ENCODE measurements at places on chromosomes 7 and 10.

DNA sequence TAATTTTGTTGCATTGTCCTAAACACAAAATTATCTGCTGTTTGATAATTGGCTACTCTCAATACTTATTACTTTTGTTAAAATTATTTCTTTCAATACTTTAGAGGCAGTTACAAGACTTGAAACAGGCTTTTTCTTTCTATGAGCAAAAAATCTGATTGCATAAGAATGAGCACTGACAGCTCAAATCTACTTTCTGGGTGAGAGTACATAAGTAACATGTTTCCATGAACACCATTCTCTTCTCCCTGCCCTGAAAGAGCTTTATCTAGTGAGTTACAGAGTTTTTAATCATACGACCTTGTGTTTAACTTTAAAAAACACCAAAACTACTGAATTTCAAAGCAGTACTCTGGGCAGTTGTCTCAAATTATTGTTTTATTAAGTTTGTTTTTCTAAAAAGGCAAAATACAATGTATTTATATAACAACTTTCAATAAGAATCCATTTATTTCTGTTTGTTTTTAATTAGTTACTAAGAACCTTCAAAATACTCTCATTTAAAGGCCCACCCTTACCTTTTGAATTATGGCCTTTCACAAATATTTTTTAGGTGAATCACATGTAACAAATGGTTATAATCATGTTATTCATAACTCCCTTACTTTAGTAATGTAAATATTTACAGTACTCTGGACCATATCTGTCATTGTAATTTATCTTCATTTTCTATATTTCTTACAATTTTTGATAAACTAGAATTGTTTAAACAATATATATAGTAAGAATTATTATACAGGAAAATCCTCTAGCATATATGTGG lies 23.0 kb upstream of the TFAM start:
- no peak for DNase-seq

DNA sequence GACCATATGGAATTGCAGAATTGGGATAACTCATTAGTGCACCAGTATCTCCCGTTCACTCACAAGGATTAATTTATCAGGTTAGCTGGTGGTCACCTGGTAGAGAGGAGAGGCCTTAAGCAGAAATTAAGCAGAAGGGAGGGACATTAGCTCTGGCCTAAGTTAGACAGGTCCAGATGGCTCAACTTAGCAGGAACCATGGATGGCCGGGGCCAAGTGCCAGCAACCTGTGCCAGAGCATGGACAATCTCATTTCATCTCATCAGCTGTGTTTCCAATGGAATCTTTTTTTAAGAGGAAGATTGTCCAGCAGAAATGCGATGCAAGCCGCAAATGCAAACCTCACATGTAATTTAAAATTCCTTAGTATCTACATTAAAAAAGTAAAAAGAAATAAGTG lies 82.2 kb downstream of the JCAD start:
- no peak for DNase-seq

DNA sequence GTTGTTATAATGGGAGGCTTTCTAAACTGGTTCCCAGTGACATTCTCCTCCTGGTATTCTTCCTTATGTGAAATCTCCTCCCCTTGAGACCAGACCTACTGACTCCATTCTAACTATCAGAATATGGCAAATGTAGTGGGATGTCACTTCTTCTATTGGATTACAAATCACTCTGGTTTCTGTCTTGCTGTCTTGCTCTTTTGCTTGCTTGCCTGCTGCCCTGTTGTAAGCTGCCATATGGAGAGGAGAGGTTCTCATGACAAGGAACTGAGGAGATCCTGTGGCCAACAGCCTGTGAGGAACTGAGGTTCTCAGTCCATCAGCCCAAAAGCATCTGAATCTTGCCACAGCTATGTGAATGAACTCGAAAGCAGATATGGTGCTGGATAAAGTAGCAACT lies 4.7 kb upstream of the NRCAM start:
- DNase-seq: no peak

DNA sequence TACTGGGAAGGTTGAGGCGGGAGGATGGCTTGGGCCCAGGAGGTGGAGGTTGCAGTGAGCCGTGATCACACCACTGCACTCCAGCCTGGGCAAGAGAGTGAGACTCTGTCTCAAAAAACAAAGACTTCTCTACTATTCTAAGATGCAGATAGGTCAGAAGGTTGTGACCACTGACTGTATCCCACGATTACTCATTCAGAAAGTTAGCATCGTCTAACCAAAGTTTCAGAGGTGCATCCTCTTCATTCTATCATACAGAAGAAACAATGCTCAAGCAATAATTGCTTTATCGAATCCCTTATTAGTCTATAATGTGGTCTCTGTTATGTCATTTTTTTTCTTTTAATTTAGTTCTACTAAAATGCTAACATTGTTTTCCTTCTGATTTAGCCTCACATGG lies 348.7 kb upstream of the LRGUK start:
- DNase-seq: no peak

- DNase-seq: no peak
Observed at GRCh38 chr7:98881561-98882315, 3.4 kb downstream of the TRRAP start.
